GM23338 (cell line): ENCODE measurements at places on chromosomes 5 and 9.
A peak's percentile ranks its signal among the peaks of the same experiment; 100 is the strongest.

DNA sequence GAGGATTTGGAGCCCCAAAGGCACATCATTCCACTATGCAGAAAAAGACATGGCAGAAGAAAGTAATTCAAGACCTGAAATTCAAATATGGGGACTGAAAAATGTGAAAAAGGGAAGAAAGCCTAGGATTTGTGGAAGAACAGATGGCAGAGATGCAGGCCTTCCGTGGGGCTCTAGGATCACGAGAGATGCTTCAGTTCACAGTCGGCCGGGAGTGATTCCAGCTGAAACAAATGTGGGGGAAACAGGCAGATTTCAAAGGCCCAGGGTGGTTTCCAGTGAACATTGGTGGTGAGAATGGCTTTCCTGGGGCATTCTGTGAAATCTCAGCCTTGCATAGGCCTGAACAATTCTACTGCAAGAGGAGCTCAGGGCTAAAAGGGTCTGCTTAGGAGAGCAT is 34.6 kb upstream of the ZFR start:
- DNase-seq, result no peak

GRCh38 chr5:37840053-37841034 is 503 bp upstream of the GDNF start:
- DNase-seq, result peak; percentile 72

DNA sequence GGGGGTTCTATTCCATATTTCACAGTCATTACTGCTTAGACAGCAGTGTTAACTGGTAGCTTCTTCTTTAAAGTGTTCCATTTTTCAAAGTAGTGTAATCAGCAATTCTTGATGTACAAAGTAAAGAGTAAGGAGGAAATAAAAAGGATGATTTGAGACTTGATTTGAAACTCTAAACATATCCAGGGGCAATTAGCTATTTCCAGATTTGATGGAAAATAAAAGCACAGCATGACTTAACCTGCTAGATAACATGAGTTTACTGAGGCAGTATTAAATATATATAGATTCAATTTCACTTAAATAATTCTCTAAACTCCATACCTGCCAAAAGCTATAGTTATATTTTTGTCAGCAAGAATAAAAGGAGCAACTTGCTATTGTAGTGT is 29.8 kb downstream of the NR2F1 start:
- DNase-seq, result no peak

GRCh38 chr5:124867137-124867704 is 120.8 kb upstream of the ZNF608 start:
- no peak for DNase-seq

- DNase-seq, result no peak
Observed at GRCh38 chr5:114390431-114390830, 28.6 kb downstream of the KCNN2 start.

DNA sequence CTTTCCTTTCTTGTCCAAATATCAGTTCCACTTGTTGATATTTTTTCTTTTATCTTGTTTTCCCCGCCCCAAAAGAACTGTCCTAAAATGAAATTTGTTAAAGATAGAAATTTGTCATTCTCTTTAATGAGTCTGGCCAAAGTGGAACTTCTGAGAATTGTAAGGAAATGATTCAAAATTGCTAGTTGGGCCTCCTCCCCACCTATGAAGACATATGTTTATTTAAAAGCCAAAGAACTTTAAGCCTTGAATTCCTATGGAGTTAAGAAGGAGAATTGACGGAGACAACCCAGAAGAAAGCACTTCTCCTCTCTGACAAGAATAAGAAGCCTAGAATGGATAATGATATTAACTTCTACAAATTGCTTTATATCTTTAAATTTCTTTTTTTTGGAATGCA is 59.1 kb upstream of the ALDH1A1 start:
- DNase-seq, result no peak

DNA sequence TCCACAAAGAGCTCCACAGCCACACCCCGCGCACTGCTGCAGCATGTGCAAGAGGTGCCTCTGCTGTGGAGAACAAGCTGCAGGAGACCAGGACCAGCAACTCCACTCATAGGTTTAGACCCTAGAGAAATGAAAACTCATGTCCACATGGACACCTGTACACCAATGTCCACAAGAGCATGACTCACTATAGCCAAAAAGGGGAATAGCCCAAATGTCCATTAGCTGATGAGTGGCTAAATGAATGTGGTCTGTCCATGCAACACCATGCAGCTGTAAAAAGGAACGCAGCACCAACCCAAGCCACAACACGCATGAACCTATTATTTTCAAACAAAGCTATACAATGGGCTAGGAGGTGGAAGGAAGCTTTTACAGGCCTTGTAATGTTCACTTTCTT is 18.1 kb downstream of the DYNC2I2 start:
- DNase-seq, result no peak

GRCh38 chr9:137070906-137071275 is 534 bp upstream of the SAPCD2 start:
- no peak for DNase-seq

DNA sequence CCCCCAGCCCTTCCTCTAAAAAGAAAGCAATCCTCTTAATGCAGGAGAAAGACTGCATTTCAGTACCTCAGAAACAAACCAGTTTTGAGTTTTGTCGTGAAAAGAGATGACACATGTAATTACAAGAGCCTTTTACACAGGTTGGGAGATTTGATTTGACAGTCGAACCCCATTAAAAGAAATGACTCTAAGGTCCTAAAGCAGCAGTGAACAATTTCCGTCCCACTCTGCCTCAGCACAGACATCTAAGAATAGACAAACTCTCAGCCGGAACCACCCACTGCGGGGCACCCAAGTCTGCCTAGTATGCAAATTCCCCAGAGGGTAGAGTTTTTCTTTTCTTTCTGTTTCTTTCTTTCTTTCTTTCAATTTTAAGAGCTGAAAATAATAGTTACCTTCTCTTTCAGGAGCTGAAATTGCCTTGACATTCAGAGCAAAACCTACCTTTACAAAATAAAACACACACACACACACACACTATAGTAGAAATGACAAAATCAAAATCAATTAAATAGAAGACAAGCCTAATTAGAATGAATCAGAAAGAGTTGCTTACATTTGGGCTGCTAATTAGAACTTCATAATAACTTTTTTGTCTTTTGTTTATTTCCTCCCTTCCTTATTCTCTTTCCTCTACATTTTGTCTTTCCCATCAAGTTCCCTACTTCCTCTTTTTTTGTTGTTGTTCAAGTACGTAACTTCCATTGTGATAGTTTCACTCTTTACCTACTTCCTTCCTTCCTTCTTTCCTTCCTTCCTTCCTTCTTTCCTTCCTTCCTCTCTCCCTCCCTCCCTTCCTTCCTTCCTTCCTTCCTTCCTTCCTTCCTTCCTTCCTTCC is 65.1 kb downstream of the BASP1 start:
- no peak for DNase-seq

- no peak for DNase-seq
Observed at GRCh38 chr9:104923289-104923688, 4.7 kb downstream of the ABCA1 start.

GRCh38 chr9:97617939-97618416 is 15.2 kb downstream of the TSTD2 start:
- DNase-seq, result no peak

DNA sequence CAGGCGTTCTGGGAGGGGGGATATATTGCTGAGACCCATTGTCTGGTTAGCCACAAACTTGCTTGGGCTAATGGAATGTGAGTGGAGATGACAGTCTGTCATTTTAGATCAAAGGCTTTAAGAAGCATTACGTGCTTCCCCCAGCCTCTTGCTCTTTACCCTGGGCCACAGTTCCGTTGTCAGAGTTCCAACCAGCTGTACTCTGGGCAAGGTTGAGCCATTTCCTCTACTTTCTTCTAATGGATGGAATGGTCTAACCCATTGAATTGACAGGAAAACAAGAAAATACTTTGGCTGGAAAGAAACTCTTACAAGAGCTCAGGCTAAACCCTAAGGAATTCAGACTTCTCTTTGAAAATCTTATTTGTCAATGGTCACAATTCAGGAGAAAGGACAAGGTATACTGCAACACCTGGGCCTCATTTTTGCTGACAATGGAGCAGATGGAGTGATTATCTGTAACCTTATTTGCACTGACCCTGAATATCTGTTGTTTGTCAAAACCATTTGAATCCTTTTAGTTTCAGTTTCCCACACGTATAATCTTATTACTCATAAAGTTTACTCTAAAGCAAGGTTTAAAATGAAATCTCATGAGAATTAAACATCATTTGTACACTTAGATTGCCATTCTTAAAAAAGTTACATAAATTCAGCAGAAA is 231.4 kb downstream of the PDE4D start:
- DNase-seq, result peak; percentile 10

GRCh38 chr5:149264439-149265067 is 7.1 kb upstream of the AFAP1L1 start:
- DNase-seq, result peak; percentile 95

DNA sequence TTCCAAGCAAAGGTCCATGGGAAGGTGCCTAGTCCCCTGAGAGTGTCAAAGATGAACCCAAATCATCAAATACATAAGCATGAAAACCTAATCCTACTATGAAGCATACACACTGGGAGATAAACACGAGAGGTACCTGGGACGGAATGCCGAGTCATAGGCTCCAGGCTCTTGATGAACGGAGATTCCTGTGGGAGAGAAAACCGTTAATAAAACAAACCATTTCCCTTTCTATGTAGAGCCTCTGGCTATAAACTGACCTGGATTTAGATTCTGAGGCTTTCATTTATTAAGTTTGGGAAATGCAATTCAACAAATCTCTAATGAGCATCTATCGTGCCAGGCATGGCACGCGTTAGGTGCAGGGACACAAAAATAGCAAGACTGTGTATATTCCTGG is 206.4 kb upstream of the IL12B start:
- no peak for DNase-seq

GRCh38 chr9:78884611-78885150 is 587.8 kb downstream of the PSAT1 start:
- no peak for DNase-seq

DNA sequence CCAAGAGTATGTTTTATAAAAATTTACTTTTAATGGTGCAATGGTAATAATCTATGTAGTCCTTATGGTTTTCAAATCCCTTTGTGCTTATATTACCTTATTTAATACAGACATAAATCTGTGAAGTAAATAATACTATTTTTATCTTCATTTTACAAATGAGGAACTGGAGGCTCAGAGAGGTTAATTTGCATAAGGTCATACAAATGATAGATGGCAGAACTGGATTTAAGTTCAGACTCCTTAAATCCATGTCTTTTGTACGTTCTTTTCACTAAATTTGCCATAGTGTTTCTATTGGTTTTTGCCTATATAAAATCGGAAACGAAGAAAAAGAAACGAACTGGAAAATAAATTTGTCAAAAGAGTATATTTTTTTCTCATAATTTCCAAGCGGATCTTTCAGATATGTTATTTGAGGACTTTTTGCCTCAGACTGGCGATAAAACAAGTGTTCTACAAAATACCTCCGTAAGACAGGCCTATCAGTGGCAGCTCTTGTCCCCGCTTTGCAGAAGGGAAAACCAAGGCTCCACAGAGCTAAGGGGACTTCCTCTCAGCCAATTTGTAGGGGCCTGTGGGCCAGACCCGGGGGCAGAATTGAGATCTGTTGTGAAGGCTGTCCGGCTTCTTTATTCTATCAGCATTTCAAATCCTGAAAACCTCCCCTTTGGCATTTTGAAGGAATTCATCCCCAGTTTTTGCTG is 1.1 kb upstream of the TNFAIP8 start:
- DNase-seq, result no peak

GRCh38 chr9:97858393-97858713 is 5.3 kb downstream of the FOXE1 start:
- DNase-seq, result no peak

DNA sequence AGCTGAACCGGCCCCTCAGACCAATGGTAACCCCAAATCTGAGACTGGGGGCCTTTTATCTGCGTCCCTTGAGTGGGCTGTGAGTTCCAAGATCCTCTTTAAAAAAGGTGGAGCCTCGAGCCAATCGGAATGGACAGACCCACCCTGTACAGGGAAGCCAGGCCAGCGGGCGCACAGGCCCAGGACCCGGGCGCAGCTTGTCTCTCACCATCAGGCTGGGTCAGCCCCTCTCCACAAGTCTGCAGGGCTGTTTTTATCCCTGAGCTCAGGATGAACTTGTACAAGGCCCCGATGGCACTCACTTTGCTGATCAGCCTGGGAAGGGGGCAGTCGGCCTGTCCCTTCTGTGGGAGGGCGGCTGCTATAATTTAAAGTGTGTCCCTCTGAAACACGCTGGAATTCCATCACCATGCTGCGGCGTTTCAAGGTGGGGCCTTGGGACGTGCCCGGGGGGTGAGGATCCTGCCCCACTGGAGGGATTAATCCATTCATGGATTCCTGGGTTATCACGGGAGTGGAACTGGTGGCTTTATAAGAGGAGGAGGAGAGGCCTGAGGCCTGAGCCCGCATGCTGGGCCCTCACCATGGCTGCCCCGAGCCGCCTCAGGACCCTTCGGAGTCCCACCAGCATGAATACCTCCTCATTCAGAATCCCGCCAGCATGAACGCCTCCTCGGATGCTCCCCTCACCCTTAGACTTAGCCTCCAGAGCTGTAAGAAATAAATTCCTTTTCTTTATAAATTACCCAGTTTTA is 14.1 kb downstream of the EXD3 start:
- DNase-seq, result no peak

DNA sequence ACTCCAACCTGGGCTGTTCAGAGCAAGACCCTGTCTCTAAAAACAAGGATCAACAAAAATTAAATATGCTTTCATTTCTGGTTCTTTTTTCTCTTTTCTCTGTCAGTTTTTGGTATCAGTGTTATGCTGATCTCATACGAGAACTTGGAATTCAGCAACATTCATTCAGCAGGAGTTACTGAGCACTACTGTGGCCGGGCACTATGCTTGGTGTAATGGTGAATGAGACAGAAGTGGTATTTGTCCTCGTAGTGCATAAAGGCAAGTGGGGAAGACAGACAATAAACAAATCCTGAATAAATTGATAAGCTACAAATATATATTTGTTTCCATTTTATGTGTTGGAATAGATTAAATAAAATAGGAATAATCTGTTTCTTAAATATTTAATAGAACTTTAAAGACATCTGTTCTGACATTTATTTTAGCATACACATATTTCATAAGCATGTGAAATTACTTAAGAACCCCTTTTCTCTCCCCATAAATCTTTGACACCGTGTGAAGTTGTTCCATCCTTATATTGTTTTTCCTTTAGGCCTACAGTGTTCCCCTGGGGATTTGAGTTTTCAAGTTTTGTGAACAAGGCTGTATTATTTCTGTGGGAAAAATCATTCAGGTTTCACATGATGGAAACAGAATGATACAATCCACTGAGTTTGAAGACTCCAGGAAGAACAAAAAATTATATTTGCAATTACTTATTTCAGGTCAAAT is 24.6 kb downstream of the UBAP1 start:
- DNase-seq, result no peak

DNA sequence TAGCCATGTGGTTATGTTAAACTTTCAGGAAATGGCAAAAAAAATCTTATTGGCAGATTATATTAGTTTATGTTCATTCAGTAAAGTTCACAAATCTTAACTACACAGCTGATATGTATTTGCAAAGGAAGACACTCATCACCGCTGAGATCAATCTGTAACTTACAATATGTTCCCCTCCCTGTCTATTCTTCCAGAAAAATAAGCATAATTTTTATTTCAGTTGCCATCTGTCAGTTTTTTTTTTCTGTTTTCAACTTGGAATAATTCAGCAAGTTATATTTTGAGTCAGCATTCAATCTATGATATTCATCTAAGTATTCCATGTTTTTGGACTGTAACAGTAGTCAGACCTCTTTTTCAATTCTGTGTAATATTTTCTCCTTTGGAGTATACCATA is 1019.9 kb upstream of the PTPRD start:
- no peak for DNase-seq
